PC-3 (cell line): ENCODE measurements at places on chromosomes 6 and 20. TPM values are rescaled to one million over a fixed set of nuclear protein-coding genes. Genes with fewer than 3 reads are reported as not detected.
A peak's percentile ranks its signal among the peaks of the same experiment; 100 is the strongest.

GRCh38 chr6:11769811-11770545, 8.6 kb downstream of the ADTRP start:
- H3K4me3 ChIP-seq: peak overlapping the region; percentile 29; the same call in 1 of the 2 replicates
- no peaks in the 10 kb centered on the region for H3K36me3 ChIP-seq
- H3K4me1 ChIP-seq: peaks cover 77% of the 10 kb centered on the region
- peak; percentile 10 for DNase-seq
- no peaks in the 10 kb centered on the region for H3K27me3 ChIP-seq

- H3K36me3 ChIP-seq: no peaks in the 10 kb centered on the region
- no peak for DNase-seq
- no peak overlapping the region for H3K27ac ChIP-seq
- no peak overlapping the region for H3K4me3 ChIP-seq
These were observed 27.7 kb downstream of the RIPOR2 start for GRCh38 chr6:24907919-24908649.

- peaks cover 13% of the 10 kb centered on the region for H3K4me1 ChIP-seq
- no peaks in the 10 kb centered on the region for H3K27me3 ChIP-seq
- H3K36me3 ChIP-seq: no peaks in the 10 kb centered on the region
- no peak for DNase-seq
- no peak overlapping the region for H3K4me3 ChIP-seq
These were observed 5.7 kb upstream of the SASH1 start for GRCh38 chr6:148336901-148337300.

The TBC1D7 gene
- 16.9 and 18.5 TPM in 2 replicates for total RNA-seq

The MOG gene
- total RNA-seq: not detected in 2 replicates

The NKAIN4 gene
- not detected in 2 replicates for total RNA-seq

The ZNF318 gene
- total RNA-seq: 8.2 and 8.9 TPM in 2 replicates

The MDFI gene
- 96.4 and 113 TPM in 2 replicates for total RNA-seq
